Hair follicle dermal papilla cell (primary cell): ENCODE measurements at places on chromosomes 3 and 15. TPM values are rescaled to one million over a fixed set of nuclear protein-coding genes. Genes with fewer than 3 reads are reported as not detected.

The ZMYND10 gene
- 0.65 and 2.1 TPM in 2 replicates for total RNA-seq

The SSR3 gene
- total RNA-seq = 261 and 308 TPM in 2 replicates

The PRR23A gene
- not detected in 2 replicates for total RNA-seq

The SMCO1 gene
- total RNA-seq = 0.16 TPM in 1 of 2 replicates, not detected in the other

The SLC35A5 gene
- total RNA-seq = 24.2 and 48.7 TPM in 2 replicates
